Thoracic aorta (tissue), 2 donors: ENCODE measurements at places on chromosomes 1 and 21.

GRCh38 chr1:50420689-50421365 lies 2.4 kb downstream of the DMRTA2 start:
- H3K4me1 ChIP-seq: peaks cover 80% of the 10 kb centered on the region
- no peak overlapping the region for H3K27ac ChIP-seq
- no peak for DNase-seq
- H3K36me3 ChIP-seq: no peaks in the 10 kb centered on the region
- H3K4me3 ChIP-seq: no peak overlapping the region
- peaks cover 73% of the 10 kb centered on the region for H3K27me3 ChIP-seq

DNA sequence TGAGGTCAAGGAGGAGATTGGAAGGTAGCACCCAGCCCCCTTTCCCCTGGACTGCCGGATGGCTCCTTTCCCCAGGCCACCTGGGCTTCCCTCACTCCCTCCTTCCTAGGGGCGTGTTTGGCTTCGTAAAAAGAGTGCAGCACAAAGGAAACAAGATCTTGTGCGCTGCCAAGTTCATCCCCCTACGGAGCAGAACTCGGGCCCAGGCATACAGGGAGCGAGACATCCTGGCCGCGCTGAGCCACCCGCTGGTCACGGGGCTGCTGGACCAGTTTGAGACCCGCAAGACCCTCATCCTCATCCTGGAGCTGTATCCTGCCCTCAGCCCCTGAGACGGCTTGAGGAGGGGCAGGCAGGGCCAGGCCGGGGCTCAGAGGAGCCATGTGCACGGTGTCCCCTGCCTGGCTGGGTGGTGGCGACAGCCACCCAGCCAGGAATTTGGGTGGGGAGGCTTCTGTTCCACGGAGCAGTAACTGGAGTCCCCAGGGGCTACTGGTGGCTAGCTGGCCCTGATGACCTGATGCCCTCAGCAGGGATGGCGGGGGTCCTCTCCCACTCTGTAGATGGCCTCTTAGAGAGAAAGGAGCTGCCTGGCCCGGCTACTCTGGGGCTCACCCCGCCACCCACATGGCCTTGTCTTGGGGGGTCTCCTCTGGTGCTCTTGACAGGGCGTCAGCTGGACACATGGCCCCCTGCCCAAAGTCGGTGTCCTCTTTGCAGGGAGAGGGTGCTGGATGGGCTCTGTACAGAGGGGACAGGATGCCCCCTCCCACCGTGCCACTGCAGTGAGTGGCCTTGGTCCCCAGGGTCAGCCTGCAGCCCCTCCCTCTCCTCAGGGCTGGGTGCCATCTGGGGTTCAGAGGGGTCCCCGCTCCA lies 39.5 kb downstream of the TRIM11 start:
- H3K36me3 ChIP-seq: no peaks in the 10 kb centered on the region
- no peaks in the 10 kb centered on the region for H3K27me3 ChIP-seq
- DNase-seq: no peak
- H3K27ac ChIP-seq: no peak overlapping the region

- no peaks in the 10 kb centered on the region for H3K27me3 ChIP-seq
- no peak overlapping the region for H3K27ac ChIP-seq
- no peaks in the 10 kb centered on the region for H3K4me1 ChIP-seq
- peak overlapping the region; percentile 49 for H3K4me3 ChIP-seq
- H3K36me3 ChIP-seq: no peaks in the 10 kb centered on the region
Measured at GRCh38 chr1:164699815-164700491, 141.0 kb downstream of the PBX1 start.

GRCh38 chr21:30251781-30252180 lies 31.0 kb downstream of the KRTAP24-1 start:
- no peak overlapping the region for H3K4me3 ChIP-seq
- H3K27ac ChIP-seq: no peak overlapping the region
- no peaks in the 10 kb centered on the region for H3K4me1 ChIP-seq
- no peak for DNase-seq
- H3K36me3 ChIP-seq: no peaks in the 10 kb centered on the region

DNA sequence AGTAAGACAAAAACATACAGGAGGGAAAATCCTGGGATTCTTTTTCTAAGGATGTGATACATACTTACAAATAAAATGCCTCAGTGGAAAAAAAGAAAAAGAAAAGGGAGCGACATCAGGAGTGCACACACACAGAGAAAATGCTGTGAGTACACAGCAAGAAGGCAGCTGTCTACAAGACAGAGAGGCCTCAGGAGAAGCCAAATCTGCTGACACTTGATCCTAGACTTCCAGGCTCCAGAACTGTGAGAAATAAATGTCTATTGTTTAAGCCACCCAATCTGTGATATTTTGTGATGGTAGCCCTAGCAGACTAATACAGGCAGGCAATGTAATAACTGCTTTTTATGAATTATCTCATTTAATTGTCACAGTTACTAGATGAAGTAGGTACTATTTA lies 17.0 kb upstream of the TRIM45 start:
- no peak overlapping the region for H3K27ac ChIP-seq
- DNase-seq: no peak
- H3K4me1 ChIP-seq: no peaks in the 10 kb centered on the region
- no peak overlapping the region for H3K4me3 ChIP-seq

DNA sequence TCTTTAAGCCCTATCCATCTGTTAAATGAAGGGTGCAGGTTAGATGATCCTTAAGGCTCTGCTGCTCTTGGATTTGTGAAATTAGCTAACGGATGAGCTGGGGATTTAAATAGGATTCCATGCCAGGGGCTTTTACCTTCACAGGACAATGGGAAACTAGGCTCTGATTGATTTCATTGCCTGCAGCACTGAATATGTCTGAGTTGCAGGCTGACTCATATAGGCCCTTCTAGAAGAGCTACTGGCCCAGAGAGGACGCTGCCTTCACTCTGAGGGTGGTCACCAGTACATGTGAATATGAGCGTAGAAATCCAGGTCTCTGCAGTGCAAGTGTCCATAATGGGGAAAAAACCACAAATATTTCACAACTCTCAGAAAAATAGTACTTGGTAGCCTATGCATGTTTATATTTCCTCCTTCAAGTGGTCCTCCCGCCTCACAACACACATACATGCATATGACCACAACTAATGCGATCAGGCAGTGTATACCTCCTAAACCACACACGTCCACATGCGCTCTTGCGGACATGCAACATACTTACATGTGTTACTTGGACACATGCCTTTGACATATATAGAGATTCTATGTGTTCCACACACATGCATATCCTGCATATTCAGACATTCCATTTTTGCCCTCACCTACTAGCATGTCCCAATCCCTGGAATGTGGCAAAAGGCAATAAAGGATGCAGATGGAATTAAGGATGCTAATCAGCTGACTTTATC lies 233.8 kb upstream of the JUN start:
- H3K36me3 ChIP-seq: no peaks in the 10 kb centered on the region
- no peak overlapping the region for H3K4me3 ChIP-seq
- H3K4me1 ChIP-seq: peaks cover 16% of the 10 kb centered on the region
- no peak for DNase-seq

- no peak overlapping the region for H3K27ac ChIP-seq
- no peaks in the 10 kb centered on the region for H3K27me3 ChIP-seq
- no peaks in the 10 kb centered on the region for H3K36me3 ChIP-seq
- DNase-seq: no peak
- no peak overlapping the region for H3K4me3 ChIP-seq
Measured at GRCh38 chr1:173403996-173404395, 73.1 kb upstream of the PRDX6 start.

- H3K27ac ChIP-seq: no peak overlapping the region
- H3K27me3 ChIP-seq: peaks cover 14% of the 10 kb centered on the region
- peak overlapping the region; percentile 61 for H3K4me3 ChIP-seq
- DNase-seq: no peak
Measured at GRCh38 chr1:34885405-34886247, 26.1 kb upstream of the SMIM12 start.

DNA sequence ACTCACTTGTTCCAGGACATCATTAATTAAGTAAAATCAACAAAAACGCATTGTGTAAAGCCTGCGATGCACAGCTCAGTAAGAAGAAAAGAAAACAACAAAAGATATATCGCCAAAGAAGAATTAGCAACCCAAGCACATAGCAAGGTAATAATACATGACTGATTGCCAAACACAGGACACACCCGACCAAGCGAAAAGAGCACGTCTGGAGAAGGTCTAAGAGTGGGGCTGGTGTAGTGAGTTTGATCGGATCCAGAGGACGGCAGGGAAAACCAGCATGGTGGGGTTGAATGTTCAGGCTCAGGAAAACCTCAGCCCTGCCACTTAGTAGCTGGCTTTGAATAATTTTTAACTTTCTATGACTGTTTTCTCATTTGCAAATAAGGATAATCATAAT lies 69.8 kb downstream of the JAK1 start:
- no peaks in the 10 kb centered on the region for H3K27me3 ChIP-seq
- no peak overlapping the region for H3K27ac ChIP-seq
- no peak overlapping the region for H3K4me3 ChIP-seq
- no peak for DNase-seq
- no peaks in the 10 kb centered on the region for H3K36me3 ChIP-seq

GRCh38 chr1:227544067-227545050 lies 19.0 kb upstream of the ZNF678 start:
- no peaks in the 10 kb centered on the region for H3K36me3 ChIP-seq
- no peaks in the 10 kb centered on the region for H3K27me3 ChIP-seq
- H3K4me1 ChIP-seq: no peaks in the 10 kb centered on the region

GRCh38 chr1:81412954-81413353 lies 387.8 kb upstream of the ADGRL2 start:
- peaks cover 3% of the 10 kb centered on the region for H3K4me1 ChIP-seq
- no peak overlapping the region for H3K4me3 ChIP-seq
- H3K36me3 ChIP-seq: no peaks in the 10 kb centered on the region
- DNase-seq: no peak

- H3K4me1 ChIP-seq: peaks cover 5% of the 10 kb centered on the region
- no peaks in the 10 kb centered on the region for H3K36me3 ChIP-seq
- H3K4me3 ChIP-seq: no peak overlapping the region
- DNase-seq: no peak
- H3K27ac ChIP-seq: no peak overlapping the region
Measured at GRCh38 chr21:28099001-28099705, 893.5 kb downstream of the LTN1 start.

GRCh38 chr21:45410151-45410864 lies 5.3 kb downstream of the COL18A1 start:
- peaks cover 71% of the 10 kb centered on the region for H3K4me1 ChIP-seq
- H3K27me3 ChIP-seq: no peaks in the 10 kb centered on the region
- H3K36me3 ChIP-seq: no peaks in the 10 kb centered on the region

GRCh38 chr1:67211589-67212563 lies 45.6 kb downstream of the IL23R start:
- no peak for DNase-seq
- H3K4me3 ChIP-seq: no peak overlapping the region
- no peak overlapping the region for H3K27ac ChIP-seq
- H3K27me3 ChIP-seq: no peaks in the 10 kb centered on the region
- no peaks in the 10 kb centered on the region for H3K4me1 ChIP-seq

DNA sequence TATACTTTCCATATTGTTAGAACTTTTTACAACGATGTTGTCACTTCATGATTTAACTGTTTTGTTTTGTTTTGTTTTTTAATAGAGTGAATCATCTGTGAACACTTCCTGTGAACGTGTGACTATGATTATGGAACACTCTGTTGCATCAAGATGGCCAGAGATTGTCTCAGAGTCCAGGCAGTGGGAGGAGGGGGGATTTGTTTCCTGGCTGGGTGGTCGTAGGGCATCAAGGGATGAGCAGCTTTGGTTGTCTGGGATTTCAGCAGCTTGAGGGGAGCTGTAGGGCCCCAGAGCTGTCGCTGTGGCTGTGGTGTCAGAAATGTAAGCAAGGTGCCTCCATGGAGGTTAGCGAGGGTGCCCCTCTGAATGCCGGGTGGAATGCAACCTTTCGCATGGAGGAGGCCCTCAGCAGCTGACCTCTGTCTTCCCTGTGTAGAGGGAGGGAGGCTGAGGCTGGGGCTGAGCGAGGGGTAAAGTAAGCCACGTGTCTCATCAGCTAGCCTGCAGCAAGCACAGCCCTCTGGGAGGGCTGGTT lies 21.4 kb downstream of the NEK2 start:
- H3K36me3 ChIP-seq: no peaks in the 10 kb centered on the region
- DNase-seq: no peak
- no peak overlapping the region for H3K27ac ChIP-seq
- H3K27me3 ChIP-seq: no peaks in the 10 kb centered on the region
- H3K4me1 ChIP-seq: no peaks in the 10 kb centered on the region

DNA sequence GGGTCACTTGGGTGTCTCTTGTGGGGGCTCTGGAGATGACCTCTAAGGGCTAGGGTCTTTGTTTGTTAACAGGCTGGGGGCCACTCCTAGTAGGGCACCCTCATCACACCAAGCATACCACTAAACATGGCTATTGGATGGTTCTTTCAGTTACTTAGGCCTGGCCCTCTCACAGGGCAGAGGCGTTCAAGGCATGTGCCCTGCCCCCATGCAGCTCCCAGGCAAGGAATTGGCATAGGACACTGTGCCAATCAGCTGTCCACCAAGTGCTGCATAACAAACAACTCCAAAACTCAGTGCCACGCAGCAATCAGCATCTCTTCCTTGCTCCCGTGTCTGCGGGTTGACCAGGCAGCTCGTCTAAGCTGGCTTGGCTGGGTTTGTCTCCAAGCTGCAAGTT lies 2.1 kb upstream of the KCNAB2 start:
- H3K36me3 ChIP-seq: no peaks in the 10 kb centered on the region
- H3K27ac ChIP-seq: no peak overlapping the region
- H3K4me1 ChIP-seq: no peaks in the 10 kb centered on the region
- no peaks in the 10 kb centered on the region for H3K27me3 ChIP-seq
